ENCODE measurements at places on chromosomes 2 and 18. TPM values are rescaled to one million over a fixed set of nuclear protein-coding genes. Genes with fewer than 3 reads are reported as not detected.

DNA sequence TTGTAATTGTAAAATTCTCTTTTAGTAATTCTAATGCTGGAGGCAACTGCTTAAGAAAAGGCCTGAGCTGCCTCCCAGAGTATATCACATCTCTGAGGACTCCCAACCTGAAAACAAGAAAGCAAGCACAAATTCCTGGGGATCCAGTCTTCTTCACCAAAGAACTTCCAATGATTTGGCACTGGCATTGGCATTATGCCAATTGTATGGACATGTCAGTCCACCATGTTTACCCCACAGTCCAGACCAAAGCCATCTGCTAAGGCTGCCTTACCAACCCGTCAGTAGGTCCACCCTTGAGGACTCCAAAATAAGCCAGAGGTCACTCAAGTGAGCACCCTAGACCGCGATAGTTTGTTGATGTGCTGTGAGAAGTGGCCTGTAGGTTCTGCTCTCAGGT, 263.1 kb downstream of the RND3 start:
- DNase-seq = no peak

- DNase-seq = no peak
Measured at GRCh38 chr18:11366410-11366809, 217.0 kb upstream of the PIEZO2 start.

DNA sequence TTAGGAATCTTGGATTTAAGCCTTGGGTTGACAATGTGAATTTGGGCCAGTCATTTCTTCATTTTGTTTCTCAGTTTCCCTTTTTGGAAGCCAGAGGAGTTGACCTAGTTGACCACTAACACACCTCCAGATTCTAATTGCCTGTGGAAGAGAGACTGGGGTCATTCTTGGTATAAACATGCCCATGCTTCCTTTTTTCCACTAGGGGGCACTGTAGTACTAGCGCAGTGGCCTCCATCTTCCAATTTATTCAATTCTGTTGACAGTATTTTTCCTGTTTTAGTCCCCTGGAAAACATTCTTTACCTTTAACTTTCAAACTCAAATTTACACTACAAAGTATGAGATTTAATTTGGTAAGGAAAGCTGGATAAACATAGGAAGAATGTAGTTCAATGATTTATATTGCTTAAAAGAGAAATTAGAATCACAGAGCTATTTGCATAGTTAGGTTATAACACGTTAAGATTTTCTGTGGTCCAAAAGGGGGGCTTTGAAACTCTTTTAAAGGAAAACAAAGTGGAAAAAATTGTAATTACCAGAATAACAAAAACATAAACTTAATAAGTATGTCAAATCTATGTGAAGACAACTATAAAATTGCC, 57.5 kb upstream of the AGPS start:
- DNase-seq = no peak

- DNase-seq = no peak
Measured at GRCh38 chr2:100285691-100286090, 36.6 kb downstream of the LONRF2 start.

DNA sequence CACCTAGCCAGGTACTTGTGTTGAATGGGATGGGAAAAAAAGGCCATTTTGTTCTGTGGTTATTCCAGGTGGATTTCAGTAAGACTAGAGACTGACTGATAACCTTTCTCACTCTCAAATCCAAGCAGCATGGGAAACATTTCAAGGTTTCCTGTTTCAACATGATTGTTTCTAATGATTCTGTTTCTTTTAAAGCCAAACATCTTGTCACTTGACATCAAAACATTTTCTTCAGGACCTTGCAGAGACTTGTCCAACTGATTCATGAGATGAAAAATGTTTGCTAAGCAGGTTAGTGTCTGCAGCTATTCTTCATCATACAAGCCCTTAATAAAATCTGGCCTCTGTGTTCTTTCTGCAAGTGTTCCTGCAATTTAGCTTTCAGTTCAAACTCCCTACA, 456.5 kb upstream of the CWC22 start:
- DNase-seq = no peak

DNA sequence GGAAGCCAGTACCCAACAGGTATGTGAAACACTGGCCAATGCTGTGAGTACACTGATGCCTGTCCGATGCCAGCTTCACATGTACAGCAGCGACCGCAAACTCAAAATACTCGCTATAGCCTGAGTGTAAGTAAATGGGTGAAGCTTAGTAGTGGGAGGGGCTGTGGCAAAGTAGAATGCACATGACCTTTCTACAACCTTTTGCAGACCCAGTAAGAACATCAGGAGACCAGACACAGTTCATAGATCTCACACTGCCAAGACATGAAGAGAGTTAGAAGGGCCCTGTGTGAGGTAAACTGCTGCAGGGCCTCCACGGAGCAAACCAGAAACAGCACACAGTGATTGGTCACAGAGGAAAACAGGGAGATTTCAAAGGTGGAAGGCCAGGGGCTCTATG, 9.1 kb upstream of the UBXN4 start:
- no peak for DNase-seq

SLC4A3 gene
- 5.6 TPM for total RNA-seq

LBX2 gene
- total RNA-seq = 0.54 TPM

TSN gene
- total RNA-seq = 34.3 TPM

HAT1 gene
- 25.3 TPM for total RNA-seq

DNA sequence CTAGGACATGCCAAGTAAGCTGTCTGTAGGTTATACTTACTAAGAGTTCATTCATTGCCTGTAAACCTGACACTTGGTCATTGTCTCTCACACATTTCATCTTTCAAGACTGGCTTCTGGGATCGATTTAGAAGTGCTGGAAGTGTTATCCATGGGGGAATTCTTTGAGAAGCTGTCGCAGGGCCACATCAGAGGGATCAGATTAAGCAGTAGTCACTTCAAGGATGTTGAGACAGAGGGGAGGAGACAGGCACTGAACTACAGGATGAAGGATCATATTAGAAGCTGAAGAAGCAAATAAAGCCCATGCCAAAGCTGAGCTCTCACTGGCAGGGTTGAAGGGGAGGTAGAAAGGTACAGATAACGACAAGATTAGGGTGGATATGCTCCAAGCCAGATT, 49.0 kb downstream of the CDK15 start:
- no peak for DNase-seq

CCDC142 gene
- 31.5 TPM for total RNA-seq

DNA sequence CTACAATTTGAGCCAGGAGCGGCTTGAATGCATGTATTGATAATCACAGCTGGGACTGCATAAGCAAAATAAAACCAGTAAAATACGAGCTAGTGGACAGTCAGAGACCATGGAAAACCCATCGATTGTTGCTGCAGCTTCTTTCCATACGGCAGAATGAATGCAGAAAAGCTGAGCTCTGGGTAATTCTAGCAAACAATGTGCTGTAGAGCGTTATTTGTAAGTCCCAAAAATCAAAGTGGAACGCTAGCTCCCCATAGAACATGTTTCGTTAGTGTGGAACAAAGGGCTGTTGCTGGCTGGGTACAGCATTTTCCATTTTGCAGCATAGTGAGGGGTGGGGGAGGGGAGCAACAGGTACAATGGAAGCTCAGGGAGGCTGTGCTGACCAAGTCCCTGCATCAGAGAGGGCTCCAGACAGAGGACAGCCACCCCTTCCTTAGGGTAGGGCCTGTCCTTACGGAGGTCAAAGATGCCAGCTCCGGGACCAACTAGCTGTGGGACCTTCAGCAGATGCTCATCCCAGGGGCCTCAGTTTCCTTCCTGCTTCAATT, 74.1 kb downstream of the BOD1L2 start:
- no peak for DNase-seq

PSMA8 gene
- total RNA-seq = not detected

DNA sequence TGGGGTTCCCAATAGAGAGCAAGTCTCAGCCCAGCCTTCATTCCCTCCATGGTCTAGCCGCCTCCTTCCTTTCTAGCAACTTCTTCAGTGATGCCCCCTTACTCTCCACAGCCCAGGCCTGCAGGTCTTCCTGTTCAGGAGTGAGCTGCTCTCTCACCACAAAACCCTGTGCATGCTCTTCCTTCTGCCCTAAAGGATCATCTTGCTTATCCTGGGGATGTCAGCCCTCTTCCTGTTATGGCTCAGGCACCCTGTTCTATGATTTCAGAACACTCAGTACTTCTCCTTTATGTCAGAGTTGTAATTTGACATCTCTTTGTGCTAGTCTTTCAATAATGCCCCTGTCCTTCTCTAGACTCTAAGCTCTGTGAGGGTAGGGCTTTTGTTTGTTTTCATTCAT, 19.4 kb downstream of the TMEM178A start:
- DNase-seq = no peak

DNA sequence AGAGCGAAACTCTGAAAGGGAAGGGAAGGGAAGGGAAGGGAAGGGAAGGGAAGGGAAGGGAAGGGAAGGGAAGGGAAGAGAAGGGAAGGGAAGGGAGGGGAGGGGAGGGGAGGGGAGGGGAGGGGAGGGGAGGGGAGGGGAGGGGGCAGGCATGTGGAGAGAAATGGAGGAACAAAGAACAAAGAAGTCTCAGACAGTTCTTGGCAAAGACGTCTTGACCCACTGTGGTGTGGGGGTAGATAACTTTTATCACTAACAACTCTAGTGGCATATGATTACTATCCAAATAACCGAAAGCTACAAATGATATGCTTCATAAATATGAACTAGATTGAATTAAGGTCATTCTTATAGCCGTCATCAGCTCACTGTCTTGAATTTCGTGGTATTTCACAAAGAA, 3.2 kb downstream of the UPP2 start:
- DNase-seq = no peak

DNA sequence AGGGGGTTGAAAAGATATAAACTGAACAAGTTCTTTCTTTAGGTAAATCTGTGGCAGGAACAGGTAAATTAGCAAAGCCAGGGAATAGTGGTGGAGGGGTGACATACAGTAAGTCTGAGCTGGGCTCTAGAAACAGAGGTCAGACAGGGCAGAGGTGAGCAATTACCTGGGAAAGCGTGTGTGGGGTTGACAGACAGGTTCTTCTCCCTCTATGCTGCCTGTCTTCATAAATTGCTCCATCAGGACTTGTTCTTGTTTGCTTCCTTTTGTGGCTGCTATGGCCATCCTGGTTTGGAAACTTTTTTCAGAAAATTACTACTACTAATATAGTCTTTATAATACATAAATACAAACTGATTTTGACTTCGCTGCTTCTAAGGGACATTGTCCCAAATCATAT, 3.4 kb upstream of the ANKRD12 start:
- no peak for DNase-seq

SP5 gene
- not detected for total RNA-seq

HTRA2 gene
- 35.6 TPM for total RNA-seq

All from thoracic aorta (tissue), 2 donors.